ENCODE measurements at places on chromosomes 6 and 20.

- no peak for DNase-seq
Observed at GRCh38 chr6:105301756-105302616, 100.9 kb downstream of the PREP start.

DNA sequence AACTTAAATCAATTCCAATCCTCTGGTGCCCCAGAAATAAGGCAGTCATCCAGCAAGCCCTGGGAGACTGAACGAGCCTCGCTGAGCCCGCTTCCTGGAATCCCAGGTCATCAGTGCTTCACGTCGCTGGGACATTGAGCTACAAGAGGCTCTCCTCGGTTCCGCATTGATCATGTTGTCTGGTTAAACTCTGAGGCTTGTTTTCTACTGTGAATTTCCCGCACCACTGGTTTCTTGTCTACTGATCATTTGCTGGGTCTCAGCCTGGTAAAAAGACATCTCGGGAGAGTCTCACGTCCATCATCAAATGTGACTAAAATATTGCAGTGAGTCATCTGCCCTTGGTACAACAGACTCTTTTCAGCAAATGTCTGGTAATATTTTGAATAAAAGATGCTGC lies 569.2 kb downstream of the QKI start:
- no peak for DNase-seq

DNA sequence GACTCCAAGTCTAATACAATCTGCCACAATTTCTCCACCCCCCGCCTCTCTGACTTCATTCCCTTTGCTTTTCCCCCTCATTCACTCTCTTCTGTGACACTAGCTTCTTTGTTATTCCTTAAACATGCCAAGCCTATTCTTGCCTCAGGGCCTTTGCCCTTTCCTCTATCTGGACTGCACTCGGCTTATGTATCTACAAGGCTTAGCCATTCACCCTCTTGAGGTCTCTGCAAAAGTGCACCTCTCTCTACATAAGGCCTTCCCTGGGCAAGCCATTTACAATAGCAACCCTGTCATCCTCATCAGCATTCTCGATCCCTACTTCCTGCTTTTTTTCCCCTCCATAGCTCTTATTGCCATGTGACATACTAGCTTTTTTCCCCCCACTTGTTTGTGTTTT lies 168.9 kb downstream of the PDSS2 start:
- no peak for DNase-seq

GRCh38 chr20:18321976-18322950 lies 33.9 kb downstream of the ZNF133 start:
- no peak for DNase-seq

- no peak for DNase-seq
Observed at GRCh38 chr6:127842562-127842961, 58.3 kb downstream of the THEMIS start.

DNA sequence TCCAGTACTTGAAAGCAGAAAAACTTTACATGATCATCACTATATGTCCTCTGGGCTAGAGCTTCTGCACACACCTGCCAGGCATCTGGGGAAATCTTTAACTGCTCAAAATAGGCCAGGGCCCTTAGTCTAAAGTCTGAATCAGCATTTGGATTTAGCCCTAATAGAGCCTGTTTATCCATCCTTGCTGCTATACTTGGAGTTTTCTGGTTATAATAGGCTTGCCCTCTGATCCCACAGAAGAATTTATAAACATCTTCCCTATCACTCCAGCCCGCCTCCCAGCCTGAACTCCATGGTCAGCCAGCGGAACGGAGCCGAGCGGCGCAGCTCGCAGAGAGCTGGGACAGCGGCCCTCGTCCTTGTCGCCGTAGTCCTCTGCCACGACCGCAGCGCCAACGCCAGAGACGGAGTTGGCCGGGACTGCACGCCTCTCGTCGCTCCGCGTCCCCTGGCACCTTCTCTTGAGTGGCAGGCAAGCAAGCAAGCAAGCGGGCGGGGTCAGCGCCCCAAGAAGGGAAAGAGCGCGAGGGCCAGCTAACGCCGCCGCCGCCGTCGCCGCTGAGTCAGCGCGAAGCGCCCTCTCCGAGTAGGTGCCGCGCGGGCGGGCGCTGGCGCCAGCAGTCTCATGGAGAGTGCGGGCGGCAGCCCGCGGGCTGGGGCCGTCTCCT lies 25.4 kb upstream of the ASIP start:
- peak; percentile 63 for DNase-seq

DNA sequence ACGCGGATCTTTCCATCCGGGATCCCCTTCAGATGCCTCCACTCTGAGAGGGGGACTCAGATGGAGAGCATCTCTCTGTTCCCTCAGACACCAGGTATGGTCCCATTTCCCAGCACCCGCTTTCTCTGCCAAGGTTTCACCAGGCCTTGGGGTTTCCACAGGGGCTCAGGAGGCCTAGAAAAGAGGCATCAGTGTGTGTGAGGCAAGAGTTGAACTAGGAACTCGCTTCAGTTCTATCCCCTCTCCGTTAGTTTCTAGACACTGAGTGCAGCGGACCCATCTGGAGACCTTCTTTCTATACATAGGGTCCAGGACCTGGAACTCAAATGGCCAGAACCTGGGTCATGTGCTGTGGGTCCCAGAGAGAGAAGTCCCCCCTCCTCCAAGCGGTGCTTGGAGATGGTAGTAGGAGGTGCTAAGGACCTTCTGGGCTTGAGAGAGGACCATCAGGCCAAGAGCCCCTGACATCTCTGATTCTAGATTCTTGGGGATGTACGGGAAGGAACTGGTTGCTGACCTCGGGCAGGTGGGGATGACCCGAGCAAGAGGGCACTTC lies 2.1 kb downstream of the SLC12A5 start:
- no peak for DNase-seq

DNA sequence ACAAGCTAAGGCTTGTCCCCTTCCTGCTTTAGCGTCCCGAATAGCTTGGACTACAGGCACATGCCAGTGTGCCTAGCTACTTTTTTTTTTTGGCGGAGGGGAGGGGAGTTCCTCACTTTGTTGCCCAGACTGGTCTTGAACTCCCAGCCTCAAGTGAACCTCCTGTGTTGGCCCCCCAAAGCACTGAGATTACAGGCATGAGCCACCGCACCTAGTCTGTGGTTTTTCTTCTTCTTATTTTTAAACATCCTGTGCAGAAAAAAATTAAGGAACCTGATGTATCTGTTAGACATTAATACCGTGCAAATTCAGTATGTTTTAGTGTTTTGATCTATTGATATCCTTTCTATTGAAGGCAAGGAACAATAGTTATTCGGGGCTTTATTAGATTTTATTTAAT lies 25.7 kb downstream of the HIVEP1 start:
- no peak for DNase-seq

- no peak for DNase-seq
Observed at GRCh38 chr6:78594668-78595066, 272.7 kb upstream of the IRAK1BP1 start.

GRCh38 chr6:157779705-157780604 lies 43.1 kb upstream of the SNX9 start:
- no peak for DNase-seq

DNA sequence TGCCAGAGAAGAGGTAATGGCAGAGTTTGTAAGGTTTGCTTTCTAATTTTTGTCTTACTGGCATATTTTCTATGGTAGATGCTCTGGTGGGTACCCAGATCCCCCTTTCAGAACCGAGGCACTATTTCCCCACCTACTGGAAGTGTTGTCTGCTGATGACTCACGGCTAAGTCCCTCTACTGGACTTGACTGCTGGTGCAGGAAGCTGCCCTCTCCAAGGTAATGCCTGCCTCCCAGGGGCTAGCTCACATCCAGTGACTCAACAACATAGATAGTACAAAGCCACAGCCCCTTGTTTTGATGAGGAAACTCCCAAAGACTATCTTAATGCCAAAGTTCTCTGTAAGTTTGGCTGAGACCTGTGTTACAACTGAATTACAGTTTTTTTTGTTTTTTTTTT lies 285.4 kb upstream of the FLRT3 start:
- DNase-seq, result no peak

GRCh38 chr6:36062247-36062646 lies 34.6 kb downstream of the MAPK14 start:
- DNase-seq, result no peak

DNA sequence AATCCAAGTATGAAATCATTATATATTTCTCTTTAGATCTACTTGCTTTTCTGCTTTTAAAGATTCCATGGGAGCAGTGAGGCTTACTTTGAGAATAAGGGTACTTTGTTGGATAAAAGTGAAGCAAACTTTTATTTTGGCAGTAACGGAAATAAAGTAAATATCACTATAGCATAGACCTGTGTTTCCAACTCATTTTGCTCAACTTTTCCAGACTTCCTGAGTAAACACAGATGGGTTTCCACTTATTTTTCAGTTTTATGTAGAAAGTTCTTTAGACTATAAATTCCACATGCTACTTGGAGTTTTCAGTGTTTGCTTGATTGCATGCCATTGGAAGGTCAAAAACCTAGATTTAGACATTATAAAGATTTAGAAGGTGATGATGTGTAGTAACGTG lies 6.2 kb downstream of the STX16 start:
- no peak for DNase-seq

DNA sequence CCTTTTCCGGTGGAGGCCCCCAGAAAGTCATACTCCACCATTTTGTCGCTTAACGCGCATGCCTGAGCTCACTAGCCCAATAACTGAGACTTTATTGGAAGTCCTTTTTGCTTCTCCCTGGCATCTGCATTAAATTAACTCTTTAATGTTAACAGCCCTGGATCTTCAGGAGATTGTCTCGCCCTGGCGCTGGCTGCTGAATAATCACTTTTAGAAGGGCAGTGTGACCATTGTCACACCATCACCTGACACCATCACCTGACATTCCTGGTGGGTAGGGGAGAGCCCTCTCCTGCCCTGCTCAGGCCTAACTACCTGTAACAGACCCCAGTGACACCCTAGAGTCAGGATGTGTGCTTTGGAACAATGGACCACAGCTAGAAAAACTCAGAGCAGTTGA lies 115.5 kb upstream of the SNX9 start:
- no peak for DNase-seq

DNA sequence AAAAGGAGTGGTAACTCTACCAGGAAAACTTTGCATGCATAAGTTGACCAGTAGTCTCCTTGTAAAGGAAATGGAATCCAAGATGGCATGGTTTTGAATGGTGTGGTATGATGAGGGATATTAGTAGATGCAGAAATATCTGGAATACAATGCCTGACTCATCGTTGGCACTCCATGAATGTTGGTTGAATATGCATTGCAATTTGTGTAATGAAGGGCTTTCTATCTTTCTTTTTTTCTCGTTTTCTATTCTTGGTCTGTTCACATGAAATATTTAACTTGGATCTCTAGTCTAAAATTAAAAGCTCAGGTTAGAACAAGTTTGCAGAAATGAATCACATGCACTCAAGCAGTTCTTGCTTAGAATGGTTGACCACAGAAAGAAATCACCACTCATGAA lies 277.3 kb upstream of the PRND start:
- DNase-seq, result no peak

- DNase-seq, result no peak
Observed at GRCh38 chr20:40161391-40161790, 527.6 kb downstream of the MAFB start.

GRCh38 chr6:7261032-7261841 lies 51.8 kb downstream of the SSR1 start:
- peak; percentile 84 for DNase-seq

DNA sequence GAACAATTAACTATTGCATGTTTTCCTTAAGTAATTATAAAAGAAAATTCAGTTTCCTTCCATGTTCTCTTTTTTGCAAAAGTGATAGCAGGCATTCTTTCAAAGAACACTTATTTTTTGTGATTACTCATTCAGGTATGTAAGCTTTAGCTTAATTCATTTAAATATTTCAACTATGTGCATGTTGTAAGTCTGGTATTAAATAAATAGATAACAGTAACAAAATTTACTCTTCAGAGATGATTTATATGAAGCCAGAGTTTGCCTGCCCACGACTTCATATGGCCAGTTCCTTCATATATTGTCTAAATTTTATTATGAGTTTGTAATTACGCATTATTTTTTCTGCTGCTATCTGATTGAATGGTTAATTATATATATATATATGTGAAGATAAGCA lies 110.9 kb downstream of the ADGRG6 start:
- DNase-seq, result no peak

- DNase-seq, result no peak
Observed at GRCh38 chr6:15926256-15926655, 202.6 kb upstream of the MYLIP start.

DNA sequence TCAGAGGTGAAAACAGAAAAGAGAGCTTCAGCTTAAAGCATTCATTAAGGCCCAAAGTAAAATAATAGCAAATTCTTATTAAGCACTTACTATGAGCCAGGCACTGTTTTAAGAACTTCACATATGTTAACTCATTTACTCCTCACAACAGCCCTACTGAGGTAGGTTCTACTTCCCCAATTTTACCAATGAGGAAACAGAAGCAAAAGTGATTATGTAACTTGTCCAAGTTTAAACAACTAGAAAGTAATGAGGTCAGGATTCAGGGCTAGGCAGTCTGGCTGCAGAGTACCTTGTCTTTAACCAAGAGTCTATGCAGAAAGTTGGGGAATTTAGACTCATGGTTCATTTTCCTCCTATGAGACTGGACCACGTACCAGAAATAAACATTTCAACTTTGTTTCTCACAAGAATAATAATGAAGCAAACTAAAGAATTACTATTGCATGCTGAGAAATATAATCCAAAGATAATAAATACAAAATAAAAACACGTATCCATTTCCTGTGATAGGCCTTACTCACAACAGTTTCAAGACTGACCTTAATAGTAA lies 3.8 kb downstream of the COL21A1 start:
- no peak for DNase-seq

DNA sequence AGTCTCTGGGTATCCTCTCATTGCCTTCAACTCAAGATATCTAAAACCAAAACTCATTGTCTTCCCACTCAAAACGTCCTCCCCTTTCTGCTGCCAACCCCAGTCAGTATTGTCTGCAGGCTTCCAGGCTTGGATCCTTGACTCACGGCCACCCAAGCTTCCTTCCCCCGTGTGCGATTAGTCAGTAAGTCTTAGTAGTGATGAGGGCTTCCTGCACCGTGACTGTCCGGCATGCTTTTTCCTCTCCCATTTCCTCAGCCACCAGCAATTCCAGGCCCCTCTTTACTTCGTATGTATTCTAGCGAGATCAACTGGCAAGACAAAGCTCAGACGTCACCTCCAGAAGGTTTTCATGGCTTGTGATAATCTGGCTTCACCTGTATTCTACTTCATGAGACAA lies 88.6 kb upstream of the DUSP22 start:
- no peak for DNase-seq

GRCh38 chr6:151493804-151494234 lies at the start of gene CCDC170:
Gene CCDC170, plus strand, starts transcription at chr6:151494017. Its CDS starts 112 bp downstream, at chr6:151494129.
- DNase-seq, result peak; percentile 48

GRCh38 chr6:122785891-122786290 lies 3.2 kb upstream of the SMPDL3A start:
- DNase-seq, result no peak
